ENCODE measurements at places on chromosomes 3 and 15.

- DNase-seq: peak; percentile 17
Observed at GRCh38 chr15:57534281-57534680, 57.4 kb upstream of the MYZAP start.

GRCh38 chr3:36989005-36989404 lies 3.9 kb downstream of the EPM2AIP1 start:
- no peak for DNase-seq

DNA sequence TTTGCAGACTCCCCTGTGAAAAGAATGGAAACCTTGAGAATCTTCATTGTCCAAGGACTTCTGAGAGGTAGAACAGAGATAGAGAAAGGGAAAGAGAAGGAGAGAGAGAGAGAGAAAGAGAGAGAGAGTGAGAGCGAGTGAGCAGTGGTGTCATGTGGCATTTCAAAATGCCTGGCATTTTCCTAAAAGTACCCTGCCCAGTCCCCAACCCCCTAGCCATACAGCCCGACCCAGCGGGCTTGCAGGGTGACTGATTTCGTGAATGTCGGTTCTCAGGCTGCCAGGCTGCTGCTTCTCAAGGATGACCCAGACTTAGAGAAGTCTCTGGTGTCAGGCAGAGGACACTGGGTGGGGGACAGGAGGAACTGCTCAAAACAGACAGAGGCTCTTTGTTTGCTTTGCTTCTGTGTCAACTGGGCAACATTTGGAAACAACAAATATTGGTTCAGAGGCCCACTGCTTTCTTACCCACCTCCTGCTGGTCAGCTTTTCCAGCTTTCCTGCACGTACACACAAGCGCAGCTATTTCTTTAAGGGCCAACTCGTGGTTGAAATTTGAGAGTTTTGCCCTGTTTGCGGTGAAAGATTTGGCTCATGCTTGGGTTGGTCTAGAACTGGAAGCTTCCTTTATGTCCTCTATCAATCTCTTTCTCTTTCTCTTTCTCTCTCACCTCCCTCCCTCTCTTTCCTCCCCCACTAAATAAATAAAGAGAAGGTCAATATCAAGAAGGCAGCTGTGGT lies 3.7 kb upstream of the TF start:
- DNase-seq: peak; percentile 6

GRCh38 chr3:150786791-150787190 lies 23.8 kb upstream of the SIAH2 start:
- no peak for DNase-seq

DNA sequence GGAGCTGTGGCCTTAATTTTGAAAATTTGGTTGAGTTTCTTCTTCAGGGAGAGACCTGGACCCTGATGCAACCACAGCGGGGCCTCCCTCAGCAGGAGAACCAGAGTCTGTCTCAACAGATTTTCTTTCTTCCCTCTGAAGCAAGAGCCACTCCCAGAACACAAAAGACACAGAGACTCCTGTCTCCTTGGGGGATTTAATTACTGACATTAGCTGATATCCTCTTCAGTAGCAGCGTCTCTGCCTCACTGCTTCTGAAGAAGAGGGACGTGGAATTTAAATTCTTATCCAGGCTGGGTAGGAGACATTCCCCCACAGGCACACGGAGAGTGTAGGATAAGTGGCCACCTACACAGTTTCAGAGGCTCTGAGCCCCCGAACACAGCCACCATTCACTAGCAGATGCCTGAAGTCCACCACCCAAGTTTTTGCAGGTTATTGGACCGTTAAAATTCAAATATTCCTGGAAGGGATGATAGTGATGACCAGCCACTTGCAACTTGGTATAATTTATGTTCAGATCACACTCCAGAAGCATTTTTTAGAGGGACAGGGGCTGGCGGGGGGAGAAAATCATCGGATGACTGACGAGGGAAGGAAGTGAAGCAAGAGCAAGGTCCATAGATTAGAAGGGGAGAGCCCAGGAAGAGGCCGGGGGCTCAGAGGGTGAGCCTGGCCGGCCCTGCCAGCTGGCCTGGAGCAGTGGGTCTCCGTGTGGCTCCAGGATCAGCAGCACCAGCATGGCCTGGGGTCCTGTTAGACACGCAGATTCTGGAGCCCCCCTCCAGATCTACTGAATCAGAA lies 109.7 kb downstream of the BDH1 start:
- no peak for DNase-seq

GRCh38 chr3:54888162-54888561 lies 39.7 kb downstream of the LRTM1 start:
- no peak for DNase-seq

GRCh38 chr15:23594252-23594770 lies 28.8 kb downstream of the MKRN3 start:
- no peak for DNase-seq

- no peak for DNase-seq
Observed at GRCh38 chr3:139505829-139506386, 29.6 kb upstream of the RBP2 start.

DNA sequence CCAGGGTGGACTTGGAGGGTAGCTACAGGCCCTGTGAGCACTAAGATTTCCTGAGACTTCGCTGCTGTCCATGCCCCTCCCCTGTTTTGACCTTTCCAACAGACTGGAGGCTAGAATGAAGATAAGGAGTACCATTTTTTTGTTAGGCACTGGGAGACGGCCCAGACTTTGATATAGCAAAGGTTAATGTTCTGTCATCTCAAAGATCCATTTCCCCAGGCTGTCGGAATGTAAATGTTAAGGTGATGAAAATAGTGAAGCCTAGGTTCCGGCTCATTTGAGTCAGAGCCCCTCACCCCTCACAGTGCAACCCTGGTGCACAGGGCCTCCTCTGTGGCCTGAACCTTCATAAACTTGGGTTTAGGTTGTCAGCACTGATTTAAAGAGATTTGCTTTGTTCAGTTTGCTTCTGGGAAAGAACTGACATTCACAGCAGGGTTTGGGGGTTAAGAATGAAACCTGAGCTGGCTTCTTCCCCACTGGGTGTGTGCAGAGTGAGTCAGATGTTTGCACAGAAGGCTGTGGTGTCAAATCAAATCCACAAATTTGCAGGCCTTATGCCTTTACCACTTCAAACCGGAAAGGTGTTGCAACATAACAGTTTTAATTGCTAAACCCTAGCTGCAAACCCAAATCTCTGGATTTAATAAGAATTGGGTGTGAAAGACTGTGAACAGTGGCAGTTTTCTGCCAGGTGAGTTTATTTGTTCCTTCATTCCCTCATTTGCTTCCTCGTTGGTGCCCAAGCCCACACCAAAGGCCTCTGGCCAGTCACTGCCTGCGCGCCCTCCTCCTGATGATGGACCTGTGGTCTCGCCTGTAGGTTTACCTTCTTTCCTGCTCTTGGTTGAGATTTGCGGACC lies 20.6 kb upstream of the KCTD6 start:
- DNase-seq: peak; percentile 69

DNA sequence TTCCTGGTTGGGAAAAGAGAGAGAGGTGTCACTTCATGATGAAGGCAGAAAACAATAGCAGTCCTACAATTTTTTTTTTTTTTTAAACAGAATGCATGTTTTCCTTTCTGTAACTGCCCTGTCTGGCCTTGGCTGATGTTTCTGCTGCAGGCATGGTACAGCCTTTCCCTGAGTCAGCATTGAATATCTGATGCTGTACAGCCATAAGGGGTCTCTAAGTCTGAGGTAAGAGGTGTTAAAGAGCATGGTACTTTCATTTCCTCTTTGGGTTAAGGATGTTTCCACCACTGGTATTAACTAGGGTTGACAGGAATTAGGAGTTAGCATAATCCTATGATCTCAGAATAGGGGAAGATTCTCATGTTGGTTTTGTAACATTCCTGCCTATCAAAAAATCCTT lies 147.4 kb downstream of the CHST2 start:
- DNase-seq: no peak

DNA sequence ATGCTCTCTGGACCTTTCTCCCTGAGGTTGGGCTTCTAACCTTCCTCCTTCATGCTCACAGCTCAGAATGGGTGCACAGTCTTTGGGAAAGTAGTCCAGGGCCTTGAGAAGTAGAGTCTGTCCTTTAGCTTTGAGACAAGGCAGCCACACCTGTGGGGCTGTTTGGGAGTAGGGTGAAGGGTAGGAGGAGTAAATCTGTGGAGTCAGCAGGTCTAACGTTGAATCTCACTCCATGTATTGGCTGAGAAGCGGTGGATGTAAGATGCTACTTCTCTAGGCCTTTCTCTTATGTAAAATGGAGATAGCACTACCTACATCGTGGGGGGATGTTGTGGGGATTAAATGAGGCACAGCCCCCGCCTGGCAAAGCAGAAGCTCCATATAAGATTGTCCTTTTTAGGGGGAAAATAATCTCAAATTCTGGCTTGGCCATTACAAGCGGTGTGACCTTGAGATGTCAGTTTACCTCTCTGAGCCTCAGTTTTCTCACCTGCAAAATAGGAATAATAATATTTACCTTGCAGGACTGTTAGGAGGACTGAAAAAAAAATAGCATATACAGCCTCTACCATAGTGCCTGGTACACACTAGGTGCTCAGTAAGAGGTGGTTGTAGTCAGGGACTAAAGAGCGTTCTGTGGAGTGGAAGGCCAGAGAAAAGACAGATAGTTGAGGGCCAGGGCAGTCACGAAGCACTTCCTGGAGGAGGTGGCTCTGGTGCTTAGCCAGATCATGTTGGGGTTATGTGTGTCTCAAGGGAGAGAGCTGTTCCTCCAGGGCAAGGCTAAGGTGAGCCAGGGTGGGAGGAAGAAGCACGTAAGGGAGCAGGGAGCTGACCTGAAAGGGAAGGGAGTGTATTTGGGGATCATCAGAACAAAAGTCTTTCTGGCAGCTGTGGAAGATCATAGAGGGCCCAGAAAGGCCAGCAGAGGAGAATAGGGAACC lies 82.8 kb upstream of the MRPS22 start:
- no peak for DNase-seq

- no peak for DNase-seq
Observed at GRCh38 chr3:195129072-195129643, 141.8 kb downstream of the XXYLT1 start.

- no peak for DNase-seq
Observed at GRCh38 chr3:120875989-120876388, 32.0 kb upstream of the STXBP5L start.

GRCh38 chr3:59245300-59245858 lies 195.6 kb upstream of the CFAP20DC start:
- no peak for DNase-seq

DNA sequence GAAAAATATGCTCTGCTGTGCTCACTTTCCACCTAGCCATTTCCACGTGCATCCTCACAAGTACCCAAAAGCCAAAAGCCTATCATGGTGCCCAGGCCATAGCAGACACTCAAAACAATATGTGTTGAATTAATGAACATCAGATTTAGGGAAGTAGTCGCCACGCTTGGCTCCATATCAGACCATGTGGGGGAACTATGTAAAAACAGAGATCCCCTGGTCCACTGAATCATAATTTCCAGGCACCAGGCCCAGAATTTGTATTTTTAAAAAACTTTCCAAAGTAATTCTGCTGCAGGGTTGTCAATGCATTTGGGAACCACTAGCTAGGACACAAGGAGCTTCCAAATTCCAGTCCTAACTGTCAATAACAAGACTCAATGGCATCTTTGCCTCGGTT lies 77.3 kb downstream of the CNTN3 start:
- no peak for DNase-seq

- DNase-seq: no peak
Observed at GRCh38 chr3:4959180-4959579, 20.1 kb upstream of the BHLHE40 start.

DNA sequence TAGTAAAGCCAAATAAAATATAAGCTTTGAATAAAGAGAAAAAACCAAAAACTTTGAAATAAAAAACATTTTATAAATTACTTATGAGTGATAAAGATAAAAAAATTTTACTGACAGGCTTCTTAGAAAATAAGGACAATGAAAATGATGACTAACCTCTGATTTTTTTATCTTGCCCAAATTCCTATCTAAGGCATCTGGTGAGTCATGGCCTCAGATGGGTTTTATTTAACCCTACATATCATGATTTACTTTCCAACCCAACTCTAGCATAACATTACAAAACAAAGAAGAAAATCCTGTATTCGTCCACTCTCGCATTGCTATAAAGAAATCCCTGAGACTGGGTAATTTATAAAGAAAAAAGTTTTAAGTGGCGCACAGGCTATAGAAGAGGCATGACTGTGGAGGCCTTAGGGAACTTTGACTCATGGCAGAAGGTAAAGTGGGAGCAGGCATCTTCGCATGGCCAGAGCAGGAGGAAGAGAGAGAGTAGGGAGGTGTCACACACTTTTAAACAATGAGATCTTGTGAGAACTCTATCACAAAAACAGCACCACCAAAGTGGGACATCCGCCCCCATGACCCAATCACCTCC lies 152.1 kb downstream of the NEK10 start:
- DNase-seq: no peak

- DNase-seq: no peak
Observed at GRCh38 chr3:49880581-49881315, 11.0 kb upstream of the CAMKV start.

DNA sequence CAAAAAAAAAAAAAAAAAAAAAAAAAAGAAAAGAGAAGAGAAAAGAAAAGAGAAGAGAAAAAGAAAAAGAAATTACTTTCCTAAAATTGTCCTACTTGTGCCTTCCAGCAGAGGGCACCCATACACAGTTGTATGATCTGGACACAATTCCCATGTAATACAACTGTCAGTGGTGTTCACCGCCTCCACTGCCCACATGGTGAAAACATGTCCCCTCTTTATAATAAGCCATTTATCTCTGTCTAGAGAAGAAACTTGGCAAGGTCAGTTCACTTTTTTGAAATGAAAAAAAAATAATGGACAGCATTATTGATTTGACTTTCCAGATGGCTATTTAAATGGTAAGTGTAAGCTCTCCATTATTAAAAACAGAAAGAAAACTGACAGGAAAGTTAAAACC lies 459.4 kb downstream of the GBE1 start:
- peak; percentile 11 for DNase-seq

DNA sequence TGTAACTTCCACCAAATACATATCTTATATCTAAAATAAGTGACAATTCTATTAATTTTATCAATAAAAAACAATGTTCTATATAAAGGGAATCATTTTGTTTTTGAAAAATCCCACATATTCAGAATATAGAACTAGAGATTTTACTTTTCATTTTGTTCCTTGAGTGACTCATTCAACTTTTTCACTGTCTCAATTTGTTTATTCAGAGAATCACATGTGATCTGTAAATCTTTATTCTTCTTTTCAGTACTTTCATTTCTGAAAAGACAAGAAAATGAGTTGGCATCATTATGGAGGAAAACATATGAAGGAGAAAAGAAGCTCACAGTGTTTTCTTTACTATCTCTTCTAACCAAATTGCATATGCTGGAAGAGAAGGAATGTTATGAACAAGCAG lies 35.0 kb downstream of the CIP2A start:
- no peak for DNase-seq
